ENCODE measurements at places on chromosomes 6 and 20. TPM values are rescaled to one million over a fixed set of nuclear protein-coding genes. Genes with fewer than 3 reads are reported as not detected.

Gene FKBP1C
- total RNA-seq = 1.1 TPM

Gene JAG1
- 87.1 TPM for total RNA-seq

Gene TNF
- total RNA-seq = 1.1 TPM

Gene EEF1E1
- 16.4 TPM for total RNA-seq

Gene WFDC13
- total RNA-seq = not detected

Data from mucosa of descending colon (tissue), 3 donors.